ENCODE measurements at places on chromosomes 16 and 17.

GRCh38 chr16:72597938-72598337 lies 426.0 kb upstream of the PMFBP1 start:
- DNase-seq, result no peak

GRCh38 chr17:8606401-8606800 lies 24.1 kb downstream of the MYH10 start:
- no peak for DNase-seq

DNA sequence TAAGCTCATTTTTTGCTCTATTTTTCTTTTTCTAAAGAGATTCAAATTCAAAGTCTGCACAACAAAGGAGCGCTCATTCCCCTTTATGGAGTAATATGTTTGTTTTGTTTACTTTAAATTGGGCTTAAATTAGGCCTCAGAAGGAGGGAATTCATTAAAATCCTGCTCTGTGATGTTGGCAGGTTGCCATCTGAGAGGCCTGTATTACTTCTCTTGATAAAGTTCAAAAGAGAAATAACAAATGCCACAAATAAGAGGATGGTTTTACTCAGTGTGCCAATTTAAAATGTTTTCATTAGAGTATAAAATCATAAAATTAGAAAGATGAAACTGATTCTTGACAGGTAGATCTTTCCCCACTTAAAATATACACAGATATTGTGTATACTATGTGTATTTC lies 54.5 kb upstream of the HLF start:
- no peak for DNase-seq

DNA sequence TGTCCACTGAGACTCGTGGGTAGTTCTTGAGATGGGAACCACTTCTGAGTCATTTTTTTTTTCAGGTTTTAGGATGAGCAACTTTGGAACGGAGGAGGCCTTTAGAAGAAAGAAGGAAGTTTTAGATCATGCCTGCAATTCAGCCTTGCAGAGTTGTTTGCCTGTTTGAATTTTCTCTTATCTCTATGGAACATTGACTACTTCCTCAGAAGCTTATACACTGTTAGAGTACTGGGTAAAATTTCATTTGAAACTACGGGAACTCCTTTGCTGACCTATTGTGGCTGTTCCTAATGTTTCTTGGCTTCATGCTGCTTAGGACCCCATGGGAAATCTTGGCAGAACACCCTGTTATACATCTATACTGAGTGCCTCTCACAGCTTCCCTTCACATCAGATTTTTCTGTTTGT lies 70.8 kb downstream of the MAP2K6 start:
- no peak for DNase-seq

GRCh38 chr17:38571833-38572668 lies 33.7 kb downstream of the SRCIN1 start:
- no peak for DNase-seq

GRCh38 chr17:75647061-75647460 lies 13.8 kb downstream of the SMIM5 start:
- DNase-seq, result no peak
